Fibroblast of villous mesenchyme (primary cell): ENCODE measurements at places on chromosomes 2 and 18. TPM values are rescaled to one million over a fixed set of nuclear protein-coding genes. Genes with fewer than 3 reads are reported as not detected.

UGT1A3 gene
- not detected in 2 replicates for total RNA-seq

ELOA2 gene
- total RNA-seq = not detected in 2 replicates

SUMO1 gene
- 109 and 167 TPM in 2 replicates for total RNA-seq

GRCh38 chr2:85925216-85925671 is 36.5 kb upstream of the ST3GAL5 start:
- DNase-seq = no peak

- peak; percentile 83 for DNase-seq
Observed at GRCh38 chr18:21163647-21164547, 52.3 kb upstream of the ROCK1 start.

GRCh38 chr2:219997341-219997851 is 370.0 kb downstream of the SLC4A3 start:
- peak; percentile 69 for DNase-seq

DNA sequence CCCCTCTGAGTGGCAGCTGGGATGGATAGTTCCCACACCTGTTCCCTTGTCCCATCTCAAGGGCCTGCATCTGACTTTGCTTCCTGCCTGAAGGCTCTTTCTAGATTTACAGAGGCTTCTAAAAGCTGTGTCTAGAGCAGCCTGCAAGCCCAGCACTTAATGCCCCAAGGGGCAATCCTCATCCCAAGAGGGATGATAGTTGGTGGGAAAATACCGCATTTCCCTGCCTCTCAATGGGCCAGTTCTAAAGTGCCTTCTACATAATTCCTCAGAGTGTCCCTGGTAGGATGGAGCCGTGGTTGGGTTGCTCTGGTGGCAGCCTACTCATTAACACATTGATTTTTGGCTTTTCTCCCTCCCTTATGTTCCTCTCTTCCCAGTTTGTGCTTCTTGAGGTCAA is 29.5 kb downstream of the LAMA3 start:
- no peak for DNase-seq

GRCh38 chr2:148298196-148298595 is 277.3 kb downstream of the MBD5 start:
- no peak for DNase-seq

DNA sequence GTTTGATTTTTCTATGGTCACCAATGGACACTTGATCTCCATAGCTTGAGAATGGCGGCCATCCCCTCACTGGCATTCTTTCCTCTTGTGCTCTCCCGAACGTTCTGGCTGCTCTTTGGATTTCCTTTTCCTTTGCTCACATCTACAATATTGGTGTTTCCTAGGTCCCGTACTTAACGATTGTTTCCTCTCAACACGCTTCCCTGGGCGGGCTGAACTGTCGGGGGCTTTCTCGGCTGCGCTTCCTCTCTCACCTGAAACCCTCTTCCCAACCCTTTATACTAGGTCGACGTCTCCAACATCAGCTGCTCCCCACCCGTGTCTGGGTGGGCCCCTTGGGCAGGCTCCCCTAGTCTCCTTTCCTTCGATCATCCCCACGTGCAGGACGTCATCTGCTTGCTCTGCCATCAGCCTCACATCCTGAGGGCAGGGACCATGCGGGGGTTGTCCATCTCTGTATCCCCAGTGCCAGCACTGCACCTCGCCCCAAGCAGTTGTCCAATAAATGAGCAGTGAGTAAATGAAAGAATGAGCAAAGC is 634 bp upstream of the DIS3L2 start:
- DNase-seq = no peak

GRCh38 chr2:240518981-240519380 is 38.8 kb downstream of the ANKMY1 start:
- DNase-seq = no peak

GRCh38 chr2:218472988-218473387 is 54.1 kb downstream of the VIL1 start:
- DNase-seq = no peak

DNA sequence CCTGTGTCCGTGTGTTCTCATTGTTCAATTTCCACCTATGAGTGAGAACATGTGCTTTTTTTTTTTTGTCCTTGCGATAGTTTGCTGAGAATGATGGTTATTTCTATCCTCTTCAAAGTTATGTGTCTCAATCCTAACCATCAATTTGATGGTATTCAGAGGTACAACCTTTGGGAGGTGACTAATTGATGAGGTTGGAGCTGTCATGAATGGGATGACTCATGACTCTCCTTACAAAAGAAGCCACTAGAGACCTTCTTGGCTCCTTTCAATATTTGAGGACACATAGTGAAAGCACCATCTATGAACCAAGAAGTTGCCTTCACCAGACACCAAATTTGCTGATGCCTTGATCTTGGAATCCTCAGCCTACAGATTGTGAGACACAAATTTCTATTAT is 677.1 kb upstream of the DDX18 start:
- no peak for DNase-seq
